ENCODE measurements at places on chromosomes 3 and 15. TPM values are rescaled to one million over a fixed set of nuclear protein-coding genes. Genes with fewer than 3 reads are reported as not detected.

Gene TRH
- not detected for total RNA-seq

Gene KNG1
- total RNA-seq: not detected

Gene C3orf20
- 0.17 TPM for total RNA-seq

Gene CMTM7
- total RNA-seq: not detected

All from A673 (cell line).